ENCODE measurements at places on chromosomes 1 and 21. TPM values are rescaled to one million over a fixed set of nuclear protein-coding genes. Genes with fewer than 3 reads are reported as not detected.

DNA sequence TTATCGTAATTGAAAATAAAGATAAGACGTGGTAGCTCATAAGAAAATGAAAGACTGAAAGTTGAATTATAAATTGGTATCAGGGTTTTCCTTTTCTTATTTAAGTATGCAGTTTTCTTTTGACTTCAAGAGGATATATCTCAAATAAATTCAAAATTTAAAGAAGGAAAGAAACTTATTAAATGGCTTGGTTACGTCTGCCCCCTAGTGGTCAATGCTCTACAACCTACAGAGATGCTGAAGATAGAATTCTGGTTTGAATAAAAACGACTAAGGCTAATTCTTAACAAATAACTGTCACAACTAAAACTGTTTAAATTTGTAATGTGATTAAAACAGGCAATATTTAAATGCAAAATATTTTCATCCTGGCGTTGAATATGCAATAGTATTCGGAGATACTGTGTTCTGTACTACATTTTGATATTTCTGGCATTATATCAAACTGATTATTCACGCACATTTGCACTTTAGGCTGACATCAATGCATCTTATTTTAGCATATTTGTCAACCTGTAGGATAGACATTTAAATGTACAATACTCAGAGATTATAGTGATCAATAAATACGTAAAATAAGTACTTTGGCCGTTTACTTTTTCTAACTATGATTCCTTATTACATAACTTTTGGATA lies 26.8 kb downstream of the IFI44 start:
- DNase-seq: peak; percentile 64

DNA sequence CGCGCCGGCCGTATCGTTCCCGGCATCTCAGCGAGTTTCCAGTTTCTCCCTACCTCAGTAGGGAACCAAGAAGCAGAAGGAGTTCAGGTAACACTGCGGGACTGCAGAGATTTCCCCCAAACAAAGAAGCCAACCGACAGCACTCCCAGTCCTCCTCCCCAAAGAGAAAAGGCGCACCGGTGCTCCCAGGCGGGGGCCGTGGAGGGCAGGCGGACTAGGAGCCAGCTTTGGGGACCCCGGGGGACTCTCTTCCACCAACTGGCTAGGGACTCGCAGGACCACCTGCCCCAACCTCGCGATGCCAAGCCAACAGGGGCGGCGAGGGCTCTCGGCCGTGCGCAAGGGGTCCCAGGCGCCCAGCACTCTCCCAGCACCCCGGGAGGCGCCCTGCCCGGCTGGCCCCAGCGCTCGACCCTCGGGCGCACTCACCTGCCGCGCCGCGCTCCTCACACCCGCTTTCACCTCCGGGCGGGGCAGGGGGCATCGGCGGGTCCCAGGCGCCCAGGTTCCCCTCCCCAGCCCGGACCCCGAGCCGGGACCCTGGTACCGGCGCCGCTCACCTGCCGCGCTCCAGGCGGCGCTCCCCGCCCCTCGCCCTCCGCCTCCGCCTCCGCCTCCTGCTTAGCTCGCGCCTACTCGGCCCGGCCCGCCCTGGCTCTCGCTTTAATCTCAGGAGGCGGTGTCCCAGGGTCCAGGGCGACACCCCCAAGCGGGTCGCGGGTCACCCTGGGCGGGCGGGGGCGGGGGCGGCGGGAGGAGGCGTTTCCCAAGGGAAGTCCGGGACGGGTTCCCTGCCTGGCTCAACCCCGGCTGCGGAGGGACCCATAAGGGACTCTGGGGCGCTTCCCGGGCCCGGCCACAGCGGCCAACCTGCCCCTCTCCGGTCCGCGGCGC lies at the start of gene TMPRSS2:
Gene TMPRSS2 (minus strand): TSS at position 638 of the 894 bp plus-strand sequence. CDS start 10,025 bp downstream, outside the sequence.
- DNase-seq: peak; percentile 68

GRCh38 chr21:33058957-33059356 lies 11.0 kb upstream of the OLIG1 start:
- no peak for DNase-seq

Gene AMPD1
- not detected for total RNA-seq

DNA sequence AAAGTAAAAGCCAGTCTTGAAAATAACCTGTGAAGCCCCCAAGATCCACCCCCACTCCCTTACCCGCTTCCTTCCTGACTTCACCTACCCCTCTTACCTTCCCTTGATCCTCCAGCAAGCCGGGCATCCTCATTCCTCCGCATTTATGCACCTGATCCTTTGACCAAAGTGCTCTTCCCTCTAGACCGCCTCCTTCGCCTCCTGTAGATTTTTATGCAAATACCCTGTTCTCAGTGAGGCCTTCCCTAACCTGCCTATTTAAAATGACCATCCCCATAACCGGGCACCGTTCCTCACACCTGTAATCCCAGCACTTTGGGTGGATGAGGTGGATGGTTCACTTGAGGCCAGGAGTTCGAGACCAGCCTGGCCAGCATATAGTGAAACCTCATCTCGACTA lies 1.1 kb upstream of the NENF start:
- DNase-seq: no peak

DNA sequence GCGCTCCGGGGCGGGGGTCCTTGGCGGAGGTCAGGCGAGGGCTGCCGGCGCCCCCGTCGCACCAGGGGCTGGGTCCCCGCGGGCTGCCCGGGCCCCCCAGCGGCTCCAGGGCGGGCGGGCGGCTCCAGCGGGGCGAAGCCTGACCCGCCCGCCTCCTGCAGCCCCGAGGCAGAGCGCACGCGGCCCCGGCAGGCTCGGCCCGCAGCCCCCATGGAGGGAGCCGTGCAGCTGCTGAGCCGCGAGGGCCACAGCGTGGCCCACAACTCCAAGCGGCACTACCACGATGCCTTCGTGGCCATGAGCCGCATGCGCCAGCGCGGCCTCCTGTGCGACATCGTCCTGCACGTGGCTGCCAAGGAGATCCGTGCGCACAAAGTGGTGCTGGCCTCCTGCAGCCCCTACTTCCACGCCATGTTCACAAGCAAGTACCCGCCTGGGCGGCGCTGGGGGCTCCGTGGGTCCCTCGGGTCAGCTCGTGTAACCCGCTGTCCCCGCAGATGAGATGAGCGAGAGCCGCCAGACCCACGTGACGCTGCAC lies 817 bp downstream of the KLHL17 start:
- no peak for DNase-seq

DNA sequence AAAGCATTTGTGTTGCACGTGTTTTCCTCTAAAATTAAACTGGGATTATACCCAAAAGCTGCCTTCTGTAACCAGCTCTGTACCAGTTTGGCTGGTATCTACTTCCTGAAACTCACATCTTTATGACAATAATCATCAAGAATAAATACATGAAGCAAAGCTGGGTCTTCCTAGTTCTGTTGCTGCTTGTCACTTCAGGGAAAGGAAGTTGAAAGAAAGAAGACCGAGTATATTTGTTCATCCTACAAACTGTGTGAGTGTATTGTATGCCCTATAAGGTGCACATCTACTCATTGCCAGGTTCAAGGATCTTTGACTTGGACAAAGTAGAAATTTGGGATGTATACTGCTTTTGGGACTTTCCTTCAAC lies 29.1 kb upstream of the IFNGR2 start:
- no peak for DNase-seq

- no peak for DNase-seq
These were observed 18.7 kb downstream of the ACTRT2 start for GRCh38 chr1:3040004-3040403.

Gene LRRN2
- total RNA-seq: not detected

Gene CXADR
- 51.7 TPM for total RNA-seq

Gene CD53
- not detected for total RNA-seq

DNA sequence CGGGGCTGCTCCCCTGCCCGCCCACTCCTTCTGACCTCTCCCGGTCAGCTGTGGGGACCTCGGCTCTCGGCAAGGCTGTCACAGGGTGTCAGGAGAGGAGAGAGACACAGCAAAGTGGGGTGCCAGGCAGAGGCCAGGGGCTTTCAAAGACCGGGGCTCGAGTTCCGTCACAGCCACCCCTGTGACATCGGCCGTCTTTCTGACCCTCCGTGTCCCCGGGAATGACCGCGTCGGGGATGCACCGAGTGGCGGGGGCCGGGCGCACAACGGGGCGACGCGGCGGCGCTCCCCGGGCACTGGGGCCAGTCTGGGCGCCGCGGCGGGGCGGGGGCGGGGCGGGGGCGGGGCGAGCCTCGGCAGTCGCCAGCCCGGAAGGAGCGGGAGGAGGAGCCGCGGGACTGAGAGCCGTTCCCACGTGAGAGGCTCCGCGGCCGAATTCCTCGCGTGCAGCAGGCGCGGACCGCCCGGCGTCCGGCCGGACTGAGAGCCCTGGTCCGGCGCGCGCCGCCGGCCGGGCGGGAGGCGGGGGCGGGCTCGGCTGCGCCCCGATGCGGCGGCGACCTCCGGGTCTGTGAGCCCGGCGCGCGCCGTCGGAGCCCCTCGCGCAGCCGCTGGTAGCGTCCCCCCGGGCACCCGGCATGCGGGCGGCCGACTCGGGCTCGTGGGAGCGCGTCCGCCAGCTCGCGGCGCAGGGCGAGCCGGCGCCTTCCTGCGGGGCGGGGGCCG lies 229.7 kb upstream of the TMEM51 start:
- peak; percentile 30 for DNase-seq

Gene S100A2
- total RNA-seq: 14.1 TPM

- no peak for DNase-seq
These were observed 177.3 kb downstream of the EDEM3 start for GRCh38 chr1:184577319-184577718.

DNA sequence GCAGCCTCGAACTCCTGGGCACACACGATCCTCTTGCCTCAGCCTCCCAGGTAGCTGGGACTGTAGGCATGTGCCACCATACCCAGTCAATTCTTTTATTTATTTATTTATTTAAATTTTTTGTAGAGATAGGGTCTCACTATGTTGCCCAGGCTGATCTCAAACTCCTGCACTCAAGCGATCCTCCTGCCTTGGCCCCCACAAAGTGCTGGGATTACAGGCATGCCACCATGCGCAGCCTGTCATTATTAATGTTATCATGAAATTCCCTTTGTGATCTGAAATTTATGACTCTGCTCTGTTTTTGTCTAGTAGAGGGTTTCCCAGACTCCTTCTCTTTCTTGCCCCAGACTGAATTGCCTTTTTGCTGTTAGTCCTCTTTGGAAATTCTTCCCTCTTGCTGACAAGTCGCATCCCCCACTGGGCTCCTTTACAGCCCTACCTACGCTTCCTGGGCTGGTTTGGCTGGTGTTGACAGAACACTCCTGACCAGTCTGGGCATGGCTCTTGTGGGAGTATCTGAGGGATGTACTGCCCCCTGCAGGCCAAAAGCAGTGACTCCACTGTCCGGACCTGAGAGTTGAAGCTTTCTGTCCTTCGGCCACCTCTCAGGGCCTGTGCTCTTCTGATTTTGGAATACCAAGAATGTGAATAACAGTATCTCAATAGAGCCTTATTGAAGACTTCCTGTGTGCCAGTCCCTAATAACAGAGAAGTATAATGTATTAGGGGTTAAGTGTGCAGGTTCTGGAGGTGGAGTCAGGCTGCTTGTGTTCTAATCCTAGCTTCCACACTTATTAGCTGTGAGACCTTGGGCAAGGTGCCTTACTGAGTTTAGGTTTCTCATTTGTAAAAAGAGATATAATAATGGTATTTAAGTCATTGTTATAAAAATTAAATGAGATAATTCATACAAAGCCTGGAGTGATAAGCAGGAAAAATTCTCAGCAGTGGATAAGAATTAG lies 28.2 kb downstream of the TCEANC2 start:
- peak; percentile 70 for DNase-seq

- no peak for DNase-seq
These were observed 66.4 kb downstream of the LRRC8D start for GRCh38 chr1:89887270-89887669.

DNA sequence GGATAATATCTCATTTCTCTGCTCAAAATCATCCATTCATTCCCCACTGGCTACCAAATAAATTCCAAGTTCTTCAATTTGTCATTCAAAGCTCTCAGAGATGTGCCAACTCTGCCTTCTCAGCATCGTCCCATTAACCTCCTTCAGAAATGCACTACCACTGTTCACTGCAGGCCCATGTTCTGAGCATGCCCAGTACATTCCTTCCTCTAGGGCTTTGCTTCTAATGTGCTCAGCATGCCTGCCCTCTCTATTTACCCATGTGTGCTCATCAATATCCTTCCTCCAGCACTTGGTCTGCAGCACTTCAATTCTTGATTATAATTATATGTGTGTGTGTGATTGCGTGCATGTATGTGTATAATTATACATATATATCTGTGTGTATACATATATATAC lies 36.1 kb upstream of the RGS8 start:
- peak; percentile 18 for DNase-seq

Gene MEX3A
- total RNA-seq: 5.0 TPM

GRCh38 chr1:22331618-22332423 lies 119.8 kb upstream of the ZBTB40 start:
- DNase-seq: no peak

Gene TAF12
- 22.4 TPM for total RNA-seq

Gene ATAD3C
- 0.29 TPM for total RNA-seq

DNA sequence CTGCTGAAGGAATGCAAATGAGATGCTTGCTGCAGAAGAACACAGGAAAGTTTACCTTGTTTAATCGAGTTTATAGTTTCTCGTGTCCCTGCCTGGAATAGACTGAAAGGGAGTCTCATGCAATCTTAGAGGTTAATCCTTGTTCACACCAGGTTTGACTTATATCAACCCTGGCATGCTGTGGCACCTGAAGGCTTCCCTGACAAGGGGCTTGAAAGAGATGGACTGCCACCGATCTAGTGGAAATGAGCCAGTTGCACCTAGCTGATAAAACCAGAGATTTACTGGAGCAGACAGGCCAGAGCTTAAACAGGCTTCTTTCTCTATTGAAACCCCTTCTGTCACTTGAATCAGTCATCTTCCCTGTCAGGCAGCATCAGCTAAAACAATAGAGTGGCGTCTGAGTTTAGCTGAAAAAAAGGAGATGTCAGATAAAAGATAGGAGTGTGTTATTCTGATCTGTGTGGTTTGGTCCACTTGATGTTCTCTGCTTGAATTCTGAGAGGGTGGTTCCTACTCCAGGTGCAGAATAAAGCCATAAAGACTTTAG lies 349.7 kb downstream of the RWDD3 start:
- no peak for DNase-seq

DNA sequence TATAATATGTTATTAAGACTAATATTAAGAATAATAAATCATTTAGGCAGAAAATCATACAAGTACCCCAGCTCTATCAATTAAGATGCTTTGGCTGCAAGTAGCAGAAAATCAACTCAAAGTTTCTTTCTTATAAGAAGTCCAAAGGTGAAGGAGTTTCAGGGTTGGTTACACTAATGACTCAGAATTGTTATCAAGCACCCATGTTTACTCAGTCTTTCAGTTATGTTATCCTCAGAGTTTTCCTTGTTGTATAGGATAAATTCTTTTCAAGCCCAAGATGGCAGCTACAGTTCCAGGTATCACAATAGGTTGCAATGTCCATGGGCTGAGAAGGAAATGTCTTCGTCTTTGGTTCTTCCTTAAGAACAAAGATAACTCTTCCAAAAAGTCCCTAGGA lies 163.6 kb downstream of the TNFSF18 start:
- DNase-seq: no peak

DNA sequence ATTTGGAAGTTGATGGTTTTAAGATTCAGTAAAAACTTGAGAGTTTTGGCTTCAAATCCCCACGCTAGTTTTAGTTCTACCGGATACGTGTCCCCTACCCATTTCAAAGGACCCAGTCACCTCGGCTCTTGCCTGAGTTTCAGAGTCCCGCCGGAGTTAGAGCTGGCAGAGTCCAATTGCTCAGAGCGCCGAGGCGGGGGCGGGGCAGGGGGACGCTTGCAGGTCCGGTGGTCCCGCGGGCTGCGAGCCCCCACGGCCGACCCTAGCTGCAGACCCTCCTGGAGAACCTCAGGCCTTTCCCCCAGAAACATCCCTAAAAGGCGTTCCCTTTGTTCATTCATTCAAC lies 765 bp upstream of the VPS45 start:
- DNase-seq: peak; percentile 71

Gene OR2L13
- total RNA-seq: not detected
